ENCODE measurements at places on chromosomes 5 and 9.
A peak's percentile ranks its signal among the peaks of the same experiment; 100 is the strongest.

- no peaks in the 10 kb centered on the region for H3K4me1 ChIP-seq
- no peak overlapping the region for H3K4me3 ChIP-seq
- no peak overlapping the region for H3K27ac ChIP-seq
- H3K27me3 ChIP-seq, result no peaks in the 10 kb centered on the region
Observed at GRCh38 chr9:106657926-106658325, 205.0 kb upstream of the ZNF462 start.

- no peak overlapping the region for H3K4me3 ChIP-seq
- peaks cover 6% of the 10 kb centered on the region for H3K4me1 ChIP-seq
- no peak for DNase-seq
Observed at GRCh38 chr5:150618163-150618562, 22.3 kb upstream of the SYNPO start.

- no peaks in the 10 kb centered on the region for H3K36me3 ChIP-seq
- peaks cover 12% of the 10 kb centered on the region for H3K27me3 ChIP-seq
- no peak overlapping the region for H3K27ac ChIP-seq
- H3K4me3 ChIP-seq, result no peak overlapping the region
Observed at GRCh38 chr5:4995014-4995413, 145.1 kb upstream of the ADAMTS16 start.

GRCh38 chr9:93023521-93023815, 35.0 kb upstream of the SUSD3 start:
- no peaks in the 10 kb centered on the region for H3K27me3 ChIP-seq
- no peak overlapping the region for H3K27ac ChIP-seq
- H3K36me3 ChIP-seq, result no peaks in the 10 kb centered on the region
- H3K4me3 ChIP-seq, result no peak overlapping the region
- no peaks in the 10 kb centered on the region for H3K4me1 ChIP-seq

- DNase-seq, result no peak
- H3K27ac ChIP-seq, result peak overlapping the region; percentile 66
- no peak overlapping the region for H3K4me3 ChIP-seq
- H3K36me3 ChIP-seq, result peaks cover 4% of the 10 kb centered on the region
- peaks cover 57% of the 10 kb centered on the region for H3K4me1 ChIP-seq
- H3K27me3 ChIP-seq, result no peaks in the 10 kb centered on the region
Observed at GRCh38 chr5:150780187-150780692, 1.7 kb downstream of the SMIM3 start.

GRCh38 chr5:166436872-166437271, 1854.6 kb upstream of the WWC1 start:
- H3K4me3 ChIP-seq, result no peak overlapping the region
- no peak for DNase-seq
- H3K4me1 ChIP-seq, result no peaks in the 10 kb centered on the region
- no peaks in the 10 kb centered on the region for H3K36me3 ChIP-seq
- H3K27me3 ChIP-seq, result peaks cover 4% of the 10 kb centered on the region

GRCh38 chr5:157347301-157348048, 81.6 kb downstream of the CYFIP2 start:
- H3K36me3 ChIP-seq, result no peaks in the 10 kb centered on the region
- H3K27ac ChIP-seq, result no peak overlapping the region
- no peak for DNase-seq
- no peaks in the 10 kb centered on the region for H3K27me3 ChIP-seq

- no peaks in the 10 kb centered on the region for H3K4me1 ChIP-seq
- DNase-seq, result no peak
- H3K4me3 ChIP-seq, result no peak overlapping the region
- no peaks in the 10 kb centered on the region for H3K36me3 ChIP-seq
Observed at GRCh38 chr5:122262103-122262502, 49.9 kb upstream of the SNCAIP start.

- no peak for DNase-seq
- no peak overlapping the region for H3K4me3 ChIP-seq
- no peaks in the 10 kb centered on the region for H3K36me3 ChIP-seq
- no peaks in the 10 kb centered on the region for H3K27me3 ChIP-seq
- H3K27ac ChIP-seq, result no peak overlapping the region
Observed at GRCh38 chr9:114968671-114969070, 38.3 kb upstream of the TNFSF8 start.

DNA sequence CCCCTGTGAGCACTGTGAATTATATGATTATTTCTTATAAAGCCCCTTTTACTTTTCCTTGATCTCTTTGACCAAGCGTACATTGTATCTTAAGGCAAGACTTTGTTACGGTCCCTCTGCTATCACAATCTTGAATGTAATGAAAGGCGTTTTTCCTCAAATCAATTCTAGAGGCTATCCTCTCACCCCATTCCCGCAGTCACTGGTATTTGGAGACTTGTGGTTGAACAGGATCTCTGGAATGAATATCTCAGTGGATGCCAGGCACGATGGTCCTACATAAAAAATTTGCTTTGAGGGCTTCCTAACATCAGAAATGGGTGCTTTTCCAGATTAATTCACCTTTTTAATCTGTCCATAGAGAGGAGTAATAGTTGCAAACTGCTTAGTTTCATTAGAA, 151.4 kb upstream of the PAPPA start:
- H3K27me3 ChIP-seq, result no peaks in the 10 kb centered on the region
- no peak for DNase-seq
- H3K27ac ChIP-seq, result peak overlapping the region; percentile 16
- H3K4me1 ChIP-seq, result peaks cover 34% of the 10 kb centered on the region
- H3K36me3 ChIP-seq, result no peaks in the 10 kb centered on the region
- no peak overlapping the region for H3K4me3 ChIP-seq

DNA sequence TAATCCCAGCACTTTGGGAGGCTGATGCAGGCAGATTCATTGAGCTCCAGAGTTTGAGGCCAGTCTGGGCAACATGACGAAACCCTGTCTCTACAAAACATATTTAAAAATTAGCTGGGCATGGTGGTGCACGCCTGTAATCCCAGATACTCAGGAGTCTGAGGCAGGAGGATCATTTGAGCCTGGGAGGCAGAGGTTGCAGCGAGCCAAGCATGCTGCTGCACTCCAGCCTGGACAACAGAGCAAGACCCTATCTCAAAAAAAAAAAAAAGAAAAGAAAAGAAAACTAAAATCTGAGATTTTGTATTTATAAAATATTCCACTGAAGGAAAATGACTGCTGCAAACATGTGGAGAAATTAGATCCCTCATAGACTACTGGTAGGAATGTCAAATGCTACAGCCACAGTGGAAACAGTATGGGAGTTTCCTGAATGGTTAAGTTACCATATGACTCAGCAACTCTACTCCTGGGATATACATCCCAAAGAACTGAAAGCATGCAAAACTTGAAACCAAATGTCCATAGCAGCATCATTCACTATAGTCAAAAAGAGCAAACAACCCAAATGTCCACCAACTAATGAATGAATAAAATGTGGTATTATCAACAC, 106.1 kb downstream of the UBAP2 start:
- peaks cover 25% of the 10 kb centered on the region for H3K4me1 ChIP-seq
- no peak for DNase-seq
- H3K36me3 ChIP-seq, result peaks cover 80% of the 10 kb centered on the region
- no peak overlapping the region for H3K4me3 ChIP-seq
- H3K27me3 ChIP-seq, result no peaks in the 10 kb centered on the region

DNA sequence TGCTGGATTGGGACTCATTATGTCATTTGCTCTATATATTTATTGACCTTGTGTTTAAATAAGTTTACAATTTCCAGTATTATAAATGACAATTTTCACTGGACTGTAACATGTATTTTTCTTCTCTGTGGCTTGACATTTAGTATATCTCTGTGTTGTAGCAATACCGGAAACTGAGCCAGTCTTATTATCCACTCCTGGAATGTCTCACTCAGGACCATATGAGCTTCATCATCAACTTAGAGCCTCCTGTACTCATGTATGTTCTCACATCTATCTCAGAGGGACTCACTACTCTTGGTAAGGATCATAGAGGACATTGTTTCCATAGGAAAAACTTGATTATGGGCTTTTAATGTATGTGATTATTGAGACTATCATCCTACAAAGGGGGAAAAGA, 66.5 kb upstream of the TLX3 start:
- no peak overlapping the region for H3K27ac ChIP-seq
- DNase-seq, result no peak
- H3K4me3 ChIP-seq, result no peak overlapping the region
- no peaks in the 10 kb centered on the region for H3K27me3 ChIP-seq

- no peaks in the 10 kb centered on the region for H3K27me3 ChIP-seq
- peaks cover 16% of the 10 kb centered on the region for H3K4me1 ChIP-seq
- H3K36me3 ChIP-seq, result no peaks in the 10 kb centered on the region
- no peak overlapping the region for H3K27ac ChIP-seq
- no peak for DNase-seq
Observed at GRCh38 chr9:87035879-87036278, 88.6 kb upstream of the GAS1 start.

DNA sequence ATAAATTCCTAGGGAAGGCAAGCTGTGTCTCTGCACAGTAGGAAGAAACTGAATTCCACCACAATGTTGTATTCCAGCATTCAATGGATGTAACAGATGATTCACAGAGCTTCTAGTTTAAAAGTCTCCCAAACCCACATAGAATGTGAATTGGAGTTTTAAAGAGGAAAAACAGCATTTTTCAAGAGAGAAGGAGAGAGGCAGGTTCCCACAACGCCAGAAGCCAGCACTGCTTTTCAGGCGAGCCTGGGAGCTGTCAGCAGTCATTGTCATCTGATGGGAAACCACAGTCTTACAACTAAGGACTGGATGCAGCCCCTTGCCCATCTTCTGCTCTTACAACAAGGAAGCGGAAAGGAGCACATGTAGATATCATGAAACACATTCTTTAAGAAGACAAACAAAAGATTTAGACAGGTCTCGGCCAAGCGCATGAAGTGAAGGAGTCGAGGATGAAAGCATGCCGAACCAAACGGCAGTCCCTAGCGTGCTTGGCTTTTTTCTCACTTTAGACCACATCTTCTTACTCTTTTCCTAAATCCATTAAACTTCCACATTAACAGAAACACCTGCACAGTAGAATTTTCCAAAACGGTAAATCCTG, 638 bp downstream of the DIRAS2 start:
- H3K27ac ChIP-seq, result no peak overlapping the region
- no peak for DNase-seq
- peaks cover 52% of the 10 kb centered on the region for H3K27me3 ChIP-seq
- H3K4me1 ChIP-seq, result no peaks in the 10 kb centered on the region
- no peaks in the 10 kb centered on the region for H3K36me3 ChIP-seq

- H3K4me3 ChIP-seq, result no peak overlapping the region
- peaks cover 10% of the 10 kb centered on the region for H3K4me1 ChIP-seq
- H3K27ac ChIP-seq, result no peak overlapping the region
Observed at GRCh38 chr9:29044959-29045358, 1471.7 kb upstream of the C9orf72 start.

DNA sequence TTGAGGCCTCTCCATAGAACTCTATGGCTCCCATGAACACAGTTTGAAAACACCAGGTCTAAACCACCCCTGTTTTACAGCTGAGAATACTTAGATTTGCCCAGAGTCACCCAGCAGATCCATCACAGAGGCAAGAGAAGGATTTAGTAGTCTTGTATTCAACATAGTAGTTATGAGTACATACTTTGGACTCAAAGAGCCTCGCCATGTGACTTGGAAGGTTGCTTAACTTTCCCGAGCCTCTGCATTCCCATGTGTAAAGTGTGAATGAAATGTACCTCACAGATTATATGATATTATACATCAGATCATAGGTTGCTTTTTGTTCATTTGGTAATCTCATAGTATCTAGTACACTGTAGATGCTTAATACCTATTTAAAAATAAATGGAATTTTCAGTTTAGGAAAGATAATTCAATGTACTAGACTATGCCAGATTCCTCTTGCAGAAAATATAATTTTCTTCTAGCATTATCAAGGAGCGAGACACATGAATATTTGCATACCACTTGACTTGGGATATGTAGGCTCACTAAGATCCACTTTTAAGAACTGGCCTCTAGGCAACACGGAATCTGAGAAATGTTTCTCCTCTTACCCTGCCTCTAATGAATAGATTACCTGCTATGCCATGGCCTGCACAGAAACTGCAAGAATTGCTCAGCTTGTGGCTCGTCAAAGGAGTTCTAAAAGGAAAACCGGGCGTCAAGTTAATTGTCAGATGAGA, 18.6 kb downstream of the TDRD7 start:
- no peak overlapping the region for H3K4me3 ChIP-seq
- H3K36me3 ChIP-seq, result peaks cover 7% of the 10 kb centered on the region
- no peaks in the 10 kb centered on the region for H3K4me1 ChIP-seq
- no peaks in the 10 kb centered on the region for H3K27me3 ChIP-seq
- no peak overlapping the region for H3K27ac ChIP-seq

DNA sequence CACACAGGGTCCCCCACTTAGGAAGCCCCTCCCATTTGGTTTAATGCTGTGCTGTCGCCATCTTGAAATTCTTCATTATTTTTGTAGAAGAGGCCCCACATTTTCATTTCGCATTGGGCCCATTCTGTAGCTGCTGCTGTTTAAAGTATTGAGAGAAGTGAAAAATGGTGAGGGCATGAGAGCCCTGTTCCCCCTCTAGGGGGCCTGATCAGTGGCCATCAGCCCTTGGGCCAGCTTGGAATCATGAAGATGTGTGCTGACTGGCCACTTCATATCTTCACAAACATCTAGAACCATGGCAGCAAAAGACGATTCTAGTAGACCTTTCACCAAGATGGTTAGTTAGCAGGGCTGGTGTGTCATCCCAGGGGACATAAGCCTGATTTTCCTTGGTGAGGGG, 3.3 kb downstream of the TMEM268 start:
- H3K36me3 ChIP-seq, result peaks cover 12% of the 10 kb centered on the region
- H3K4me3 ChIP-seq, result no peak overlapping the region
- DNase-seq, result no peak
- H3K27me3 ChIP-seq, result no peaks in the 10 kb centered on the region
- H3K4me1 ChIP-seq, result peaks cover 11% of the 10 kb centered on the region

DNA sequence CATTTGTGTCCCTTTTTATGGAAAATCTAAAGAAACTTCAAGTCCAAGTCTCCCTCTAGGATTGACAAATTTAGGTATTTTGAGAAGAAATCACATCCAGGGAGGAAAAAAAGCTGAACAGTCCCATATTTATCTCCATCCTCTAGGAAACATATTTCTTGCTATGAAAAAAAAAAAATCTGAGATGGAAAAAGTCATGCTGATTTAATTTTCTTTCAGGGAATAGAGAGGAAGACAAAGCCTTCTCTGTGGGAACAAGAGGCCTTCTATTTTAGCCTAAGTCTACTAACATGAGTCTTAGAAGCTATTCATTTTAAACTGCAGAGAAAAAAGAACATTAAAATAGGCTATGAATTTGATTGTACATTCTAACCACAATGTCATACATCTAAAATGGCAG, 63.1 kb upstream of the CDK5RAP2 start:
- no peak overlapping the region for H3K27ac ChIP-seq
- no peak overlapping the region for H3K4me3 ChIP-seq
- no peaks in the 10 kb centered on the region for H3K4me1 ChIP-seq
- DNase-seq, result no peak
- no peaks in the 10 kb centered on the region for H3K36me3 ChIP-seq

- H3K4me1 ChIP-seq, result peaks cover 20% of the 10 kb centered on the region
- H3K4me3 ChIP-seq, result no peak overlapping the region
- DNase-seq, result peak; percentile 90
- no peaks in the 10 kb centered on the region for H3K27me3 ChIP-seq
Observed at GRCh38 chr9:112012026-112012902, 115.7 kb downstream of the UGCG start.

- H3K27ac ChIP-seq, result no peak overlapping the region
- no peaks in the 10 kb centered on the region for H3K27me3 ChIP-seq
- H3K4me3 ChIP-seq, result no peak overlapping the region
- no peak for DNase-seq
- H3K36me3 ChIP-seq, result no peaks in the 10 kb centered on the region
Observed at GRCh38 chr5:28110781-28111180, 1072.4 kb upstream of the CDH9 start.
